ENCODE measurements at places on chromosomes 7 and 10.

DNA sequence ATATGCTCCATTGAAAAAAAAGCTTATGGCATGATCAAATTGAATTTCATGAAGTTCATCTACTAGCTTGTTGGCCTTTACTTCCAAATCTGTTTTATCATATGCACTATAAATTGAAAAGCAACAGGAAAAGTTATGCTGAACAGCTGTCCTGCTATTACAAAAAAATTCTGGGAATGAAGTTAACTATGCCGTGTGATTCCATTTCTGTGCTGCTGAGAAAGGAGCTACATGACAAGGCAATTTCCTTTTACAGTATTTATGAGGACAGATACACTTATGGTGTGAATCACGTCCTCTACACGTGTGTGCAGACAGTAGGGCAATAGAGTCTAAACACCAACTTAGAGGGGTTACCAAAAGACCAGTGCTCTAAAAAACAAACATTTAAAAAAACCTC is 426.5 kb upstream of the AKR1E2 start:
- no peak for DNase-seq

DNA sequence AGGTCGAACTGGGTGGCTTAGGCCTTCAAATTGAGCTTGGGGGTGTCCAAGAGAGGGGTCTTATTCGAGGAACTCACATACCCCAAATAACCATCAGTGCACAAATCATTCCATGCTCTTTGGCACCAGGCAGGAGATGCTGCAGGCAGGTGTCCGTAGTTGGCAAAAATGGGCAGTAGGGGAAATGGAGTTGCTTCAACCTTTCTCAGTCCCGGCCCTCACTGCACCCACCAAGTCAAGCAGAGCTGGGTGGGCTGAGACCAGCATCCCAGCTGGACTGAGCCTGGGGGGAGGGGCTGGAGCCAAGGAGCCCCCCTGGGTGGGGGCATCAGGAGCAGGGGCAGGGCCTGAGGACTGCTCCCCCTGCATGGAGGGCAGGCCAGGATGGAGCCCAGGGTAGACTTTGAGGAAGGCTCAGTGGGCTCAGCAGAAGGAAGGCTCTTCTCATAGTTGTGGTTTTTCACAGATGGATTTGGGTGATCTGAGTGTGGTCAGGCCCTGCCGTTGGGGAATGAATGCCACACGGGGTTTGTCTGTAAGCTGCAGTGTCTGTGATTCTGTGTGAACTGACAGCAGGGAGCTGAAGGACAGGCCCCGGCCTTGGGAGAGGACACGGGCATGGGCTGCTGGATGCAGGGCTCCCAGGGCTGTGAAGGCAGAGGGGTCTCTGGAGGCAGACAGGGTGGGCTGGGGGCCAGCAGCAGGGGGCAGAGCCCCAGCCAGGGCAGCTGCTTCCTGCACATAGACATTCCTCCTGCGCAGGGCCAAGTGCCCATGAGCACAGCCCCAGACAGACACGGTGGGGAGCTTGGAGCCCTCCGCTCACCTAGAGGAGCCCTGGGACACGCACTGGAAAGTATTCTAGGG is 144.5 kb downstream of the ADCY1 start:
- DNase-seq: no peak

GRCh38 chr7:32890010-32890792 is 1.4 kb downstream of the KBTBD2 start:
- no peak for DNase-seq

- DNase-seq: no peak
These were observed 2.5 kb upstream of the CYP26C1 start for GRCh38 chr10:93058139-93058538.

- DNase-seq: no peak
These were observed 639.2 kb upstream of the POT1 start for GRCh38 chr7:125568799-125569198.

Measured in H54 (cell line).